ENCODE measurements at places on chromosomes 6 and 20.

DNA sequence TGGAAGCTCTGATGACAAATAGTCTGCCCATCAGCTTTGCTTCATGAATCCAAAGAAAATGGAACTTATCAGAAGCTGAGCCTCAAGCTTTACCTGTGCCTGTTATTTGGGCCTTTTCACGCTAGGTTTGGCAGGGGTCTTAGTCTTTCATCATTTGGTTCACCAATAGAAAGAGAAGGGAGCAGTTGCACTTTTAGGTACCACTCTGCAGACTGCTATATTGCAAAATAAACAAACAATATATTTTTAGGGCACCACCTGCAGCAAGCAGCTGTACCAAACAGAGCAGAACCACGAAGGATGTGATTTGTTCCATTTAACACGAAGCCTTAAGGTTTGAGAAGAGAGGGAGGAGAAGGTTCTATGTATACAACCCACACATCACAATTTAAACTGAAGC, 291.4 kb upstream of the RNF217 start:
- no peak for DNase-seq

DNA sequence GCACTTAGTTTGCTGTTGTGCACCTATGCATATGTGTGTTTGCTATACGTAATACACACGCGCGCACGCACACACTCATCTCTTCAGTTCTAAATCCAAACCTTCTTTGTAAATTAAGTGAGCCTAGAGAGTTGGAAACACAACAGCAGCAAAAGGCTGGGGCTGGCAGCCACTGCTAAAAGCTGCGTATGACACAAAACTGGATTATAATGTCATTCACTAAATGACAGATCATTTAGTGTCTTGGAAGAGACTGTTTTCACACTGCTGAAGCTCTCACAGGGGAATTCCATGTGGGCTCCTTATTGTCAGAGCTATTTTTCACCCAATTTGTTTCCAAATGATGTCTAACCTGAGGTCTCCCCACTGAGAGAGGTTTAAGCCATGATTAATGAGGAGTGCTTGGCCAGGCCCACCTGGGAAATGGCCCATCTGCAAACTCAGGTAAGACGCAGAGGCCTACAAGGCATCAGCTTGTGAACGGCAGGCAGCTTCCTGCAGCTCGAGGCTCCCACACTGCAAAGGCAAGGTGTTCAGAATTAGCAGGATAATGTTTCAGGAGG, 94.2 kb downstream of the OLIG3 start:
- no peak for DNase-seq

- no peak for DNase-seq
Observed at GRCh38 chr6:111068866-111069234, 18.5 kb upstream of the SLC16A10 start.

DNA sequence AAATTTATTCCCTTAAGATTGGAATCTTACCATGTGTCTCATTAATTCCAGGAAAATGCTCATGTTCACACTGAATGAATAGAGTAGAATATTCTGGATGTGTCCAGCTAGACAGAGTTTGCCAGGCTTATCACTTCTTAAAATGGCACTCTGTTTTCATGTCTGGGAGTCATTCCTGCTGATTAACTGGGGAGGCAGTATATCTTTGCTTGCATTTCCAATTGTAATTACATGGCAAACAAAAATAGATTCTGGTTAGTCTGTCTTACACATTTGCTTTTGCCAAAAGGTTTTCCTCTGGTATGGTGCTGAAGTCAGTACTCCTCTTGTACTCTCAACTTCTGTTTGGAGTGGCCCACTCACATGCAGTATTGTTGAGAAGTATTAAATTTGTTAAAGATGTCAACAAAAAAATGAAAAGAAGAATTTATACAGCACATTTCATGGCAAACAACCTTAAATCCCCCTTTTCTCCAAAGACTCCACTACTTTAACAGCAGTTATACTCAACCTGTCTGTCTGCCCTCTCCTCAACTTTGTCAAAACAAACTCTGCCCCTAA, 70.2 kb downstream of the TENT5A start:
- DNase-seq, result no peak

DNA sequence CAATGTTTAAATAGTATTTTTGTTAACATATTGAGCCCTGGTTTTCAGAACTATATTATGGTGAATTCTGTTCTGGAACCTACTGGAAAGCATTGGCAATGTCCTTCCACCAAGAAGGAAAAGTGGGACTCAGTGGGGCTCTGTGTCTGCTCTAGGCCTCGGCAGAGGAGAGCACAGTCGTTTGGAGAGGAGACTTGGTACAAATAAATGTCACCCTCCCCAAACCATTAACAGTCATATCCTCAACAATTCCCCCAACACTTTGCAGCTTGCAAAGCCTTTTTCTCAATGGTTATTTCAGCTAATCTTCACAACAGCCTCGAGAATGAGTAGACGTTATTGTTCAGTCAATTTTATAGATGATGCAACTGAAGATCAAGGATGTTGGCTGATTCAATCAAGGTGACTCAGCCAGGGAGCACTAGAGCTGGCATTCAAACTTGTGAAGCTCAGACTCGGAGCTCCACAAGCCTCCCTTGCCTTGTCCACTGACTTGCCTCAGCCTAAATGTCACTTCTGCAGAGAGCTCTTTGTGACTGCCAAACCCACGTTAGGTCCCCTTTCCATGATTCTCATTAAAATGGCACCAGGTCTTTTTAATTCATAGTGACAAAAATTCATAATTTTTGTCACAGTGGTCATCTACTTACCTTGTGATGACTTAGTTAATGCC, 60.6 kb downstream of the TOX2 start:
- no peak for DNase-seq

GRCh38 chr20:62208795-62209755, 11.0 kb downstream of the HRH3 start:
- no peak for DNase-seq

- DNase-seq, result no peak
Observed at GRCh38 chr6:102407886-102408741, 1014.6 kb downstream of the GRIK2 start.

- DNase-seq, result no peak
Observed at GRCh38 chr20:16747291-16747811, 807 bp upstream of the OTOR start.

DNA sequence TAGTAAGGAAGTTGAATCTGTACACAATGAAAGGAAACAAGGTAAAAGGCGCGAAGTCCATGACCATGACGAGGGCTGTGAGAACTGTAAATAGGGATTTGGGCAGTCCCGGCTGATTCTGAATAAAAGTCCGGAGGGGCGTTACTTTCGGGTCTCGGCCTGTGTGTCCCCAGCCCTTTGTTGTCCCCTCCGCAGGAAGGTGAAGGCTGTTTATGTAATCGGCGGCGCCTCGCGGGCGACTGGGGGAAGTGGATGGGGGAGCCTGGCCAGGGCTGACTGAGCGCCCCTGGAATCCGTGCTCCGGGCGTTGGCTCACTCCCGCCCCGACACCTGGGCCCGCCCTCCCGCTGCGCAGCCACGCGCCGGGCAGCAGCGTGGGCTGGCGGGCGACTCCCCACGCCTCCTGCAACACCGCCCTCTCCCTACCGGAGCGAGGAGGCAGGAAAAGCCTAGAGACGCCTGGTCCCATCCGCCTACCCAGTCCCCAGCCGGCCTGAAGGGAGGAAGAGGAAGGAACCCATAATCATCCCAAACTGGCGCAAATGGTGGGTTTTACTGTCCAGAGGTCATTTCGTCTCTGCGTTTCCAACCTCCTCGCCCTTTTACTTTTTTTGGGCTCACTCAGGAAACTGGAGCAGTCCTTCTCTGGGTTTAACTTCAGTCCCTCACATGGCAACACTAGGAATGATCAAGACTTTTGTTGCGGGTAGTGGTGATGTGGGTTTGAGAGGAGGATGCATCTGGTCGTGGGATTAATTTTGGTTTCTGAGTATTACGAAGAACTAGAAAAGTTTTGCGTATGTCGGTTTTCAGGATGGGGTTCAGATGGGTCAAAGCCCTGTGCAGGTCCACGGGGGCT, 12.1 kb downstream of the TRIM31 start:
- no peak for DNase-seq

- no peak for DNase-seq
Observed at GRCh38 chr20:61917474-61918145, 148.1 kb downstream of the TAF4 start.

- DNase-seq, result no peak
Observed at GRCh38 chr6:137039010-137039409, 5.8 kb downstream of the IL20RA start.

GRCh38 chr6:133083248-133083967, 157.7 kb upstream of the EYA4 start:
- no peak for DNase-seq

Measured in stimulated activated CD8-positive, alpha-beta memory T cell treated with anti-CD3 and anti-CD28 coated beads, Interleukin-7, amount 100 ng/mL, for 1 hour (primary cell).